Umbilical cord (tissue), 2 donors: ENCODE measurements at places on chromosomes 1 and 21.

- DNase-seq: no peak
Observed at GRCh38 chr21:38524168-38525153, 26.2 kb upstream of the ERG start.

- DNase-seq: peak; percentile 43
Observed at GRCh38 chr1:160112357-160112756, 3.2 kb upstream of the ATP1A2 start.

DNA sequence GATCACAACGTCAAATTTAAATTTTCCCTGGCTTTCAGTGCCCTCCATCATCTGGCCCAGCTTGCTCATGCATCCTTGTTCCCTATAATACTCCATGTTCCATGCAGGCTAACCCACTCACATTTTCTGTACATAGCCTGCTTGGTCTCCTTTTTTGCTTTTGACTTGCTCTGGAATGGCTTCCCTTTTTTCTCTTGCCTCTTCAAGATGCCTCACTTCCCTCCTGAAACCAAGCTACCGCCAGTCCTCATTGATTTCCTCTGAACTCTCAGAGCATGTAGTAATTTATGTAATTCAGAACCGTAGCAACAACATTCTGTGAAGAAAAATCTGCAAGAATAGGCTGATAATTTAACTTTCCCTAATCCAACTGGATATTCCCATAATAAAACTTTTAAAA is 10.3 kb downstream of the CAP1 start:
- DNase-seq: no peak

- no peak for DNase-seq
Observed at GRCh38 chr1:235366286-235366685, 941 bp upstream of the TBCE start.

GRCh38 chr1:163170975-163171676 is 31.6 kb downstream of the RGS5 start:
- DNase-seq: no peak

DNA sequence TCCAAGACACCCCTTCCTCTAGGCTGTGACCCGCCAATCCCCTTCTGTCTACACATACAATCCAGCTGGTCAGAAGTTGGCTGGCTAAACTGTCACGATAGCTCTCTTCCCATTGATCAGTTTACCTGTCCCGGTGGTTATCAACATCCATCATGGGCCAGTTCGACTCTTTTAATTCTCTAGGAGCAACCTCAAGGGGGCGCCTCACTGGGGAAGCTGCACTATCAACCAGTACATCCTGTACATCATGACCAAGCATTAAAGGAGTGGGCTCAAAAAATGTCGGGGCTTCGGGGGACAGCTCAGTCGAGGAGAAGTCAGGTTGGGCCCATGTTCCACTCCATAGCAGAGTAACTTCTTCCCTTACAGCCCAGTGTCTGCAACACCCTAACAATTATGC is 53.2 kb upstream of the B3GALNT2 start:
- no peak for DNase-seq

- DNase-seq: no peak
Observed at GRCh38 chr1:94055459-94056122, 65.4 kb downstream of the ABCA4 start.

- DNase-seq: no peak
Observed at GRCh38 chr1:186421446-186421845, 39.5 kb downstream of the PDC start.

DNA sequence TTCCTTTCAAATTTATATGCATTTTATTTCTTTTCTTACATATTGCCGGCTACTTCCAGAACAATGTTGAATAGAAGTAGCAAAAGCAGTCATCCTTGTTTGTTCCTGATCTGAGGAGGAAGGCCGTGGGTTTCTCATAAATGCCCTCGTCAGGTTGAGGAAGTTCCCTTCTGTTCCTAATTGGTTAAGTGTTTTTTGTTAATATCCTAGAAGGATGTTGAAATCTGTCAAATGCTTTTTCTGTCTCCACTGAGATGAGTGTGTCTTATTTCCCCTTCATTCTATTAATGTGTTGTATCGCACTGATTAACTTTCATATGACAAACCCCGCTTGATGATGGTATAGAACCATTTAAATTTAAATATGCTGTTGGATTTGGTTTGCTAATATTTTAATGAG is 15.4 kb downstream of the TTLL10 start:
- DNase-seq: no peak

DNA sequence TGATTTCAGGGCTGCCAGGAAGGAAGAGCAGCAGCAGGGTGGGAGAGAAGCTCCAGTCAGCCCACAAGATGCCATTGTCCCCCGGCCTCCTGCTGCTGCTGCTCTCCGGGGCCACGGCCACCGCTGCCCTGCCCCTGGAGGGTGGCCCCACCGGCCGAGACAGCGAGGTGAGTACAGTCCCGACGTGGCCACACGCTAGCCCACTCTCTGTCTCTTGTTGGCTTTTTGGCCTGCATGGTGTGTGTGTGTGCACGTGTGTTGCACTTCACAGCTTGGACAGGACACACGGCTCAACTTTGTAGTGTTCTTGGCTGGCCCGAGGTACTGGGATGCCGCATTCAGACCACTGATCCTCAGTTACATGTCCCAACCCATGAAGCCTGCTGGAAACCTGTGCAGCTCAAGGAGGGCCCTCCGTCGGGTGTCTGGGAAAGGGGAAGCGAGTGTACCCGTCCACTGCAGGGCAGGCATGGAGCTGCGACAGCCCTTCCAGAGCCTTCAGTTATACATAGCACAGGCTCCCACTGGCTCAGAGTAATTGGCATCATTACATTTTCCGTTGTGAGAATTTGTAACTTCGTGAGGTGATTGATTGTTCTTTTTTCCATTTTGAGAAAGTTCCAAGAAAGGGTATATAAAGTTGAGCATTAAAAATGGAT is 454 bp downstream of the CORT start:
- no peak for DNase-seq

DNA sequence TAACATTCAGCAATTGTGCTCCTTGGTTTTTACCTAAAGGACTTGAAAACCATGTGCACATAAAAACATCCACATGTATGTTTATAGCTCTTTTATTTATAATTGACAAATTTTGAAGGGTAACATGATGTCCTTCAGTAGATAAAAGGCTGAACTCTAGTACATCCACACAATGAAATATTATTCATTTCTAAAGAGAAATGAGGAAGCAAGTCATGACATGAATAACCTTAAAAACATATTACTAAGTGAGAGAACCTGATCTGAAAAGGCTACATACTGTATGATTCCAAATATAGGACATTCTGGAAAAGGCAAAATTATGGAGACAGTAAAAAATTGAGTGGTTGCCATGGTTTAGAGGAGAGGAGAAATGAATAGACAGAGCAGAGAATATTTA is 50.3 kb downstream of the DRAM2 start:
- no peak for DNase-seq

- no peak for DNase-seq
Observed at GRCh38 chr1:205456383-205456867, 580 bp upstream of the BLACAT1 start.

DNA sequence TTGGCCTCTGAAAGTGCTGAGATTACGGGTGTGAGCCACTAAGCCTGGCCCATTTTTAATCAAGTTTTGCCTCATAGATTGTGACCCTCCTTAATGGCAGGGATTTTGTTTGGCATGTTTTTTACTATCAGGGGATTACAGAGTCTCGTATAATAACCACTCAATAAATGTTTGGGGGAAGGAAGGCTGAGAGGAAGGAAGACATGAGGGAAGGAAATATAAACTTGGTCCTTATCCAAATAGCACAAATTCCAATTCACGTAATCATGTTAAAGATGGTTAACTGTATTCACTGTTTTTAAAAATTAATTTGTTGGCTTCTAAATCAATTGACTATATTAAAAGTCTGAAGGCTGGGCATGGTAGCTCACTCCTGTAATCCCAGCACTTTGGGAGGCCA is 30.9 kb upstream of the SERTAD4 start:
- no peak for DNase-seq

GRCh38 chr1:86953167-86953566 is 38.7 kb downstream of the HS2ST1 start:
- peak; percentile 11 for DNase-seq

DNA sequence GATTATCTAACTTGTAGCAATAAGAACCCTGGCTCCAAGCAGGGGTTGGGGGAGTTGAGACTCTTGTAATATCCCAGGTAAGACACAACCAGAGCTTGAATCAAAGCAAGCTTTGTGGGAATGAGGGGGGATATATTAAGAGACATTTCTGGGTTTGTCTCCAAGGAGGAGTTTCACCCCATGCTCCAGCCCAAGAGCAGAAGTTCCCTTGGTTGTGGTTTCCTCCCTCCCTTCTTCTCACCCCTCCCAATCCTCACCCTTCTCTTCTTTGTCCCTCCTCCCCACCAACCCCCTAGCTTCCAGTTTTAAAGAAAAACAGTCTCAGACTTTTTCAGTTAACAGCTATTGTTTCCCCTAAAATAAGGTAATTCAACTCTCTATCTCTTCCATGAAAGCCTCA is 11.9 kb downstream of the TRAF3IP3 start:
- no peak for DNase-seq

GRCh38 chr1:206709322-206709721 is 24.6 kb downstream of the MAPKAPK2 start:
- DNase-seq: no peak

DNA sequence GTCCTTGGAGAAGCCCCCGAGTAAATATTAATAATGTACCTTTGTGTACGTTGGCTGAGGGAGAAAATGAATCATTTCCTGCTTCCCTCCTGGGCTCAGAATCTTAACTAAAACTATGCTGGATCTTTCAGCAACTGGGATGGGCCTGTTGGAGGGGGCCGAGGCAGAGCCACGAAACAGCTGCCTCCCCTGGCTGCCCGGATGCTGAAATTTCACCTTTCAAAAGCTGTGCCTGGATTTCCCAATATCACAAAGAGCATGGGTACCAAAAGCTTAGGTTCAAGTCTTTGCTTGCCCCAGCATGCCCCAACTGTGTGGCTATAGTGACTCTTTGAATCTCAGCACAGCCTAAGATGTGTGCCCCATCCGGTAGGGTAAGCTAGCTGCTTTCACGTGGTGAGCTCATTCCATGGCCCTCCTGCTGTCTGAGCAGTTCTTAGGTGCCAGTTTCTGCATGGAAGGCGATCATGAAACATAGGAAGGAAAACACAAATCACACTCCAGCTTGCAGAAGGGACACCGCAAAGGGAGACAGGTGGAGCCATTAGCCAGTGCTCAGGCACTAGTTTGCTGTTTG is 473.5 kb downstream of the PTPRU start:
- peak; percentile 24 for DNase-seq
